ENCODE measurements at places on chromosomes 5 and 9.

GRCh38 chr5:160456480-160457177, 35.0 kb downstream of the PTTG1 start:
- DNase-seq, result no peak

GRCh38 chr5:135827965-135828781, 6.3 kb upstream of the SLC25A48 start:
- no peak for DNase-seq

- no peak for DNase-seq
Measured at GRCh38 chr9:111095441-111095840, 57.2 kb upstream of the LPAR1 start.

DNA sequence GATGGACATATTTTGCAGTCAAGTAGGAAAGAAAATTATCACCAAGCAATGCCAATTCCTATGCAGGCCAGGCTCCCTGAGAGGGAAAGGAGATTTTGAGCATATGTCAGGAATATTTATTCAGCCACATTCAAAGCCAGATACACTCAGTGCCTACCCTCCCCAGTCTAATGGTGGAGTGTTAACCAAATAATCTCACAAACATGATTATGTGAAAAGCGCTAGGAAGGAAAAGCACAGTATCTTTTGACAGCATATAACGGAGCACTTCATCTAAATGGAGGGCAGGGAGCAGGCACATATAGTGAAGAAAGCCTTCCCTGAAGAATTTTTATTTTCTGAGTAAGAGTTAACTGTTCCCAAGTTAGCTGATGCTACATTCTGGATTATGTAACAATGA, 80.3 kb upstream of the SLC30A5 start:
- no peak for DNase-seq

DNA sequence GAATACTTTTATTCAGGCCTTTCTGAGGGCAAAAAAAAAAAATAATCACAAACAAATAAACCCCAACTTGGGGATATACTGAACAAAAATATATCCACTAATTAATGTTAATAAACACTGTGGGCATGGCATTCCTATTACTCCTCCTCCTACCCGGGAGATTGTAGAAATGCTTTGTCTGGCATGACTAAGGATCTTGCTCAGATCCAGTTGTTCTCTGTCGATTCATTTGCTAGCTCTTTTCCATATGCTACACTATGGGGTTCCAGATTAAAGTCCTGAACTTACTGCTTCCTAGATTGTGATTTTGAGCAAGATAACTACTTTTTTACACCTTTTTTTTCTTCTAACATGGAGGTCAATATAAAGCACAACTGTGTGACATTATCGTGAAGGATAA, 102.2 kb upstream of the PRR16 start:
- DNase-seq, result no peak

- no peak for DNase-seq
Measured at GRCh38 chr9:111839387-111839786, 44.6 kb upstream of the SHOC1 start.

DNA sequence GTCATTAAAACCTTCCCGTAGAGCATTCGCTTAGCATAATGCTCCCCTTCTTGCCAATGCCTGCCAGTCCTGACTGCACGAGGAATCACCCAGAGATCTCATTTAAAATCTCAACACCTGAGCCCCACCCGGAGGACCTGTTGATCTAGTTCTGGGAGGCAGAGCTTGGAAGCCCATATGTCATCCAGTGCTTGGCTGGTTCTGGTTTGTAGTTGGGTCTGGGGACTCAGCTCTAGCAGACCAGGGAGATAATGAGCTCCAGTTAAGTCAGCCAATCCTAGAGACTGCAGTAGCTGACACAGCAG, 131.8 kb upstream of the DAP start:
- DNase-seq, result no peak

DNA sequence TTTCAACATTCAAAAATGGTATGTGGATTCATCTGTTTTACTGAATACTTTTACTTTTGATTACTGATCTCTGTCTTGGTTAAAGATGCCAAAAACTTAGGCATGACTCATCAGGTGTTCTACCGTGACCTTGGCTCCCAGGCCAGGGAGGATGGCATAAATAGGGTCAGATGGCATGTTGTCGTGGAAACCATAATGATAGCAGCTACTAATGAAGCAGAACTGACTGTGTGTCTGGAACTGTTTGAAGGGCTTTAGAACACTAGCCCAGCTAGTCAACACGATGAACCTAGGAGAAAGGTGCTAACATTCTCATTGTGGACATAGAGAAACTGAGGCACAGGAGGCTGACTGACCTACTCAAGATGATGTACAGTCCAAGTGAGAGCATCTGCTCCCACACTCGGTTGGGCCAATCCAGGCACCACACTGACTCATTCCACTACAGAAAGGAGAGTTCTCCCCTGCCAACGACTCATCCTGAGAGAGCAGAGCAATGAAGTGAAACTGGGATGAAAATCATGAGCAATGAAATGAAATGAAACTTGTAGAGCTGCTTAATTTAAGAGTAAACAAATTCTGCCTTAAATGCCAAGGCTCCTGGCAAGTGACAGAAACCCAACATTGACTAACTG, 116.0 kb downstream of the TENT4A start:
- peak; percentile 28 for DNase-seq

- no peak for DNase-seq
Measured at GRCh38 chr9:27414220-27414761, 109.8 kb upstream of the IFNK start.

- no peak for DNase-seq
Measured at GRCh38 chr5:174148721-174149120, 103.2 kb downstream of the NSG2 start.

GRCh38 chr5:167871091-167871490, 420.4 kb upstream of the WWC1 start:
- no peak for DNase-seq

- no peak for DNase-seq
Measured at GRCh38 chr9:120621941-120622340, 42.0 kb upstream of the CDK5RAP2 start.

DNA sequence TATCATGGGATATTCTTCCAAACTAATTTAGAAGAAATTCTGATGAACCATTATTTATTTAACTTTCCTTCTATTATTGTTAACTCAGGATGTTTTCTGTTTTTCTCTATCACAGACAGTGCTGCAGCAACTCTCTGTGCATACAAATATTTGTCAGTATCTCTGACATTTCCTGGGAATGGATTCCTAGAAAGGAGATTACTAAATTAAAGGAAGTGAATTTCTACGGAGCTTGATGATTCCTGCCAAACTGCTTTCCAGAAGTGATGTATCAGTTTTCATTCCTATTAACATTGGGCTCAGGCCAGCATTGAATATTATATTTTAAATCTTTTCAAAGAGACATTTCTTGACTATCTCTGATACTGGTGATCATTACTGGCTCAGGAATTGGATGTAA, 26.0 kb upstream of the MAST4 start:
- no peak for DNase-seq

DNA sequence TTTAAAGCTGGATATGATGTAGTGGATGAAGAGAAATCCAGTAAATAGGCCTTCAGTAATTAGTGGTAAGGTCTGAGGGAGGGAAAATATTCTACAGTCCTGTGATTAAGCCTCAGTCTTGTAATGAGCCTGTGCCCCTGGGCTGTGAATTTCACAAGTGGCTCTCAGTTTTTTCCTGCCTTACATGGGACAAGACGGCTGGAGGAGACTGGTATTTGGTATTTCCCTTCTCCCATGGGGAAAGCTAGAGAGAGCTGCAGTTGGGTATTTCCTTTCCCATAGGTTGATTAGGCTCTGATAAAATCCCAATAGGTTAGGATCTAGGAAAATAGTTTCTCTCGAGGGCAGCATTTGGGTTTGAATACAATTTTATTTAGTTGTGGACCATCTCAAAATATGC, 62.2 kb upstream of the GNA14 start:
- DNase-seq, result no peak

DNA sequence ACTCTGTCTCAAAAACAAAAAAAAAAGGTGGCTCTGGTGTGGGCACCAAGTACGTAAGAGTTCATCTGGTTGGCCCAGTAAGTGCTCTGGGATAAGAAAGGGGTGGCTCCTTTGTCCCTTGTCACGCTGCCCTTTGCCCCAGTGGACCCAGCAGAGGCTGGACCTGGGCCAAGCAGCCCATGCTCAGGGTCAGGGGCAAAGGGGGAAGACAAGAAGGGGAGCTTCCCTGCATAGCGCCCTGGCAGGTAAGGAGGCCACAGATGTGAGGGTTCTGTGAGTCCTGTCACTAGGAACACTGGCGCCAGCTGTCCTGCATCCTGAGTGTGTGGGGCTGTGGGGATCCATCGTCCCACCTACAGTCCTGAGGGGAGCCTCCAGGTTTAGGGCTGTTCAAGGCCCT, 65.3 kb downstream of the GADD45G start:
- no peak for DNase-seq

DNA sequence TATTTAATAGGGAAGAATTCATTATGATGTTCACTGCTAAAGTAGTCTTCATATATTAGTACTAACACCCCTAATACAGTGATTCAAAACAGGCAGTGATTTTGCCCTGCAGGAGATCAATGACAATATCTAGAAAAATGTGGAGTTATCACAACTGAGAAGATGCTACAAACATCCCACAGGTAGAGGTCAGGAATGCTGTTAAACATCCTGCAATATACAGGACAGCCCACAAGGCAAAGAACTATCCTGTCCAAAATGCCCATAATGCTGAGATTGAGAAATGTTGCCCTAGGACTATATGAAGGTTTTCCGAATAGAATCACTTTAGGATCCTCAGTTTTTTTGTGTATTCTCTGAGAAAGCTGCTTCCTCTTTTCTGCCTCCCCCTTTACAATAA, 15.3 kb downstream of the RORB start:
- DNase-seq, result no peak

DNA sequence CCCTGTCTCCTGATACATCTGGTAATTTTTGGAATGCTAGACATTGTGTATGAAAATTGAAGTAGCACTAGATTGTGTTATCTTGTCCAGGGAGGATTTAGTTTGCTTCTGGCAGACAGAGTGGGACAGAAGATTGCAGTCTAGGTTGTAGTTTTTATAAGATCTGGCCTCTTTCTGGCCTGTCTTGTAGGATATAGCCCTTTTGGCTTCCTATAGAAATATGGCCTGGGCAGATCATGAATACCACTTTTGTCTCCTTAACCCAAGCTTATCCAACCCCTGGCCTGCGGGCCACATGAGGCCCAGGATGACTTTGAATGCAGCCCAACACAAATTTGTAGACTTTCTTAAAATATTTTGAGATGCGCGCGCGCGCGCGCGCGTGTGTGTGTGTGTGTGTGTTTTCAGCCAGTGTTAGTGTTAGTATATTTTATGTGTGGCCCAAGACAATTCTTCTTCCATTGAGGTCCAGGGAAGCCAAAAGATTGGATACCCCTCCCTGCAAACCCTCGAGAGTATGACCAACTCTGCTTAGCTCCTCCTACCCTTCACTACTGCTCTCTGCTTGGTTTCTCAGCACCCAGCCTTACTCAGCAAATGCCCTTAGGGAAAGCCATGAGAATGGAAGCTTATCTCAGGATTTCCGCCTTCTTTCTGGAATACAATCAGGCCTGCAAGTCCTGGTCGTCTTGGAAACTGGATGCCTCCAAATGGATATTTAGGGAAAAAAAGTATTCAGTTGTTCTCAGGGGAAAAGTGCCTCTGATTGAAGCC, 26.5 kb downstream of the ANKRD33B start:
- DNase-seq, result no peak

DNA sequence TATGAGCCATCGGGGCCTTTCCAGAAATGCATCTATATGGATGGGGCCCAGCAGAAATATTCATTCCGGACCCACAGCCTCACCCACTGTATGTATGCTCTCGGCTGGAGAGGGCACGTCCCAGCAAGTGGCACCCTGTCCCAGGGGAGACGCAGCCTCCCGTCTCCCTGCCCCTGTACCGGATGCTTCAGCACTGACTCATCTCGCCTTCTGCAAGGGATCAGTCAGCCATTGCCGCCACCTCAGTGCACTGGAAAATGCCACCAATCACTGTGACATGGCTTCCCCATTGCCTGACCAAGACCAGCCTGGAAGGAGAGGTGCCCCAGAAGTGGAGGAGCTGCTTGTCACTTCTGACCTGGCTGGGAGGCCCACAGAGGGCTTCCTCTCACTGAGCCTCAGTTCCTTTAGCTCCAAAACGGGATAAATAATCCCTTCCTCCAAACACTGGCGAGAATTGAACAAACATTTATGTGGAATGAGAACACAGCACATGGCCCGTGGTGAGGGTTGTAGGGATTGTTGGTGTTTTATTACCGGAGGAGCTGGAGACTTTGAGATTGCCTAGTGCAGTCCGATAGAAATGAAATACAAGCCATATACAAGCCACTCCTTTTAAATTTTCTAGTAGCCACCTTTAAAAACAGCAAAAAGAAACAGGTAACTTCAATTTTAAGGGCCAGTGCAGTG, 43.9 kb upstream of the ORM1 start:
- DNase-seq, result no peak

DNA sequence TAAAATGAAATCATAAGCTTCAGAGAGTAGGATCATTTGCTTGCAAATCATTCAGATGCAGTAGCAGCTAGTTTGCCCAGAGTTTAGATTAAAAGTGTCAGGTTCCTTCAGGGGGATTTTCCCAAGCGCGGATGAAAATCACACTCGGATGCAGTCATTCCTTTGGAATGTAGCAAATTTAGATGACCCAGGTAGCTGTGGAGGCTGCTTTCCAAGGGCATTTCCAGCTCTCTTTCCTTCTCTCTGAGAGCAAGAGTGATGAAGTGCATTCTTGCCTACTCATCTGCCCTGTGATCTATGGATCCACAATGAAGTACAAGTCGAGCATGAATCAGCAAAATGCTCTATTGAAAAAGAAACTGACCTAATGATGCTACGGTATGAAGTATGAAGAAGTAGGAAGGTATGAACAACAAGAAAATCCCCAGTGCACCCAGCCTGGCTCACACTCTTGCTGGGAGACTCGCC, 200.2 kb downstream of the PLK2 start:
- no peak for DNase-seq

DNA sequence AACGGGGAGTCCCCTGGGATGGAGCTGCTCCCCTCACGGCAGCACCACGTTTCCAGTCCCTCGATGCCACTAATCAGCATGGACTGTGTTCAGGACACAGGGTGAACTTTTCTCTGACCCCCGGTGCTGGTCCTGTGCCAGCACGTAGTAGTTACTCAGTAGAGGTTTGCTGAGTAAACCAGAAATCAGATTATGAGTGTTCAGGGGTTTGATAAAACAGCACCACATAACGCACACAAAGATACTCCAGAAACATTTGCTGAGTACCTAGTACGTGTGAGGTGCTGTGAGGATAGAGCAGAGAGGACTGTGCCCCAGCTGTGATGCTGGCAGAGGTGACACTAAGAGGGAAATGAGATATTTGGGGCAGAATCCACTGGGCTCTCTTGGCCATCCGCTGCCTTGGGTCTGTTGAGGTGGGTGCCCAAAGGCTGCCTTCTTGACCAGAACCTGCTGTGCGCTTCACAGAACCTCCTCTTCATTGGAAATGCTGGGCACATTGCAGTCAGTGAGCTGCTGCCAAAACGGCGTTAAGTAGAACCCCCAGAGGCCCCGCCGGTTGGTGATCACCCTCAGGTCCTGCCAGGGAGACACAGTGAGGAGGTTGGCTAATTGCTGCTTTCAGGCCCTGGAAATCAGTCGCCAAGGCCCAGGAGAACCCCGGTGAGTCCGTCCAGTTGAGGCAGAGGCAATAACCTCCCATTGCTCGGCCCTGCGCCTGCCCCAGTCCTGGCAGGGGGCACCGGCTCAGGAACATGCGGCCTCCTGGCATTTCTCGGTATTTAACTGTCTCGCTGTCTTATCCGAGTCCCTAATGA, 49.4 kb downstream of the NEURL1B start:
- no peak for DNase-seq

All from stimulated activated CD4-positive, alpha-beta T cell treated with anti-CD3 and anti-CD28 coated beads, Interleukin-4, amount 100 ng/mL, for 1 hour (primary cell).